ENCODE measurements at places on chromosomes 16 and 17.

GRCh38 chr17:60790205-60790604, 112.6 kb downstream of the BCAS3 start:
- DNase-seq = no peak

DNA sequence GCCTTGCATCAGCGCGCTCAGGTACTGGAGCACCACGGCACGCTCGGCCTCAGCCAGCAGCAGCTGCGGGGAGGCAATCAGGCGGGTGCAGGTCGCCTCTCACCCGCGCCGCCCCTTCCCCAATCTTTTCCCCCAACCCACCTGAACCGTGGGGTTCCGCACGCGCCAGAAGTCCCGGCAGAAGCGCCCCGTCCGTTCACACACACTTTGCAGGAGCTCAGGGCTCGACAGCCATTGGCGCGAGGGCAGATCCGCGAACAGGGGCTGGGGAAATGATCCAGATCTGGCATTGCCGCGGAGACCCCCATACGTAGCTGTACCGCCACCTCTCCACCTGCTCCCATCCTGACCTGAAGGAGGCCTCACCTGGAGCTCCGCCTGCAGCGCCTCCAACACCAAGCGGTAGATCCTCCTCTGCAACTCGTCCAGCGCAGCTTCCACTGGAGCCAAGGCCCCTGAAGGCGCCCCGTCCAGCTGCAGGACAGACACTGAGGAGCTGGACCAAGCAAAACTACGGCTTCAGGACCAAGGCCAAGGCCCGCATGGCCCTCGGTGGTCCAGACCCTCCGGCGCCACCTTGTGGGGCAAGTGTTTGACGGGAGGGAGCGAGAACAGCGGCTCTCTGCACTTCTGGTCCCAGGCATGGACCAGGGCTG, 1.4 kb upstream of the MATCAP1 start:
- peak; percentile 81 for DNase-seq

DNA sequence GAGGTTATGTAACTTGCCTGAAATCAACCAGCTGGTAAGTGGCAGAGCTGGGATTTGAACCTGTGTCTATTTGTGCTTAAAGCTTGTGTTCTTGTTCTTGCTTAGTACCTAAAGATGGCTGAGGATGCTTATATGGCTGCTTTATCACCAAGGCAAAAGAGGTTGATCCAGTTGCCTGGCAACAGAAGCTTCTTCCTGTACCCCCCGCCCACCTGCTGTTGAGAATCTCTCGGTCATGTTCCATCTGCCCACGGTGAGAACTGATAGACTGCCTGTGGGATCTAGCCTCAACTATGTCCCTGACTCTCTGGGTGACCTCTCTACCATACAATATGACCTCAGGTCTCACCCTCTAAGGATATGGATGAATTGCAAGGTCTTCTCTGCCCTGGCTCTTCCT, 60.7 kb downstream of the ABCC6 start:
- DNase-seq = no peak

GRCh38 chr17:304461-304860, 48.1 kb downstream of the RPH3AL start:
- DNase-seq = no peak

DNA sequence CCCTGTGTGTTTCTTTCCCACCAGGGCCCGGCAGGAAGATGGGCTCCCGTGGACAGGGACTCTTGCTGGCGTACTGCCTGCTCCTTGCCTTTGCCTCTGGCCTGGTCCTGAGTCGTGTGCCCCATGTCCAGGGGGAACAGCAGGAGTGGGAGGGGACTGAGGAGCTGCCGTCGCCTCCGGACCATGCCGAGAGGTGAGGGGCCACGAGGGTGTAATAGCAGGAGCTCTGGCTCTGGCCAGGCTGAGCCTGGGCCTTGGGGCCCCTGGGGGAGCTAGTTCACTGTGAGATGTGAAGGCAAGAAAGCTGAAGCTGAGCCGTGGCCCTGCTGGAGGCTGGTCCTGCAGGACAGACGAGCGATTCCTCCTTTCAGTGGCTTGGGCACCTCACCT, 20.0 kb downstream of the C1QTNF1 start:
- DNase-seq = no peak

DNA sequence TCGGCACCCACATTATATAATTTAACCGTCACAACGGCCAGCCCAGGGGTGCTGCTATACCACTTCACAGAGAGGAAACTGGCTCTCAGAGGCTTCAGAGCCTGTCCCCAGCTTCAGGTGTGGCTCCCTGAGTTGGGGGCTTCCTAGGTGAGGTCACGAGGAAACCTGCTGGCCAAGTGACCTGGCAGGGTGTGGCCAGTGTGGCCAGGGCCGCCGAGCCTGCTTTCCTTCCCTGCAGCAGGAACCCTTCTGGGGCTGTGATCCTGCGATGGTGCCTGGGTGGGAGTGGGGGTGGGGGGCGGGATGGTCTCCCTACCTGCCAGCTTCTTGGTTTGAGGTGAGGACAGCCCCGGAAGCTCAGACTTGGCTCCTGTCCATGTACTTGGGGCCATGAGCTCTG, 39.9 kb downstream of the ADCY7 start:
- no peak for DNase-seq

GRCh38 chr16:11418506-11418905, 73.2 kb downstream of the RMI2 start:
- no peak for DNase-seq

GRCh38 chr17:42342242-42343008, 45.8 kb downstream of the STAT3 start:
- no peak for DNase-seq

DNA sequence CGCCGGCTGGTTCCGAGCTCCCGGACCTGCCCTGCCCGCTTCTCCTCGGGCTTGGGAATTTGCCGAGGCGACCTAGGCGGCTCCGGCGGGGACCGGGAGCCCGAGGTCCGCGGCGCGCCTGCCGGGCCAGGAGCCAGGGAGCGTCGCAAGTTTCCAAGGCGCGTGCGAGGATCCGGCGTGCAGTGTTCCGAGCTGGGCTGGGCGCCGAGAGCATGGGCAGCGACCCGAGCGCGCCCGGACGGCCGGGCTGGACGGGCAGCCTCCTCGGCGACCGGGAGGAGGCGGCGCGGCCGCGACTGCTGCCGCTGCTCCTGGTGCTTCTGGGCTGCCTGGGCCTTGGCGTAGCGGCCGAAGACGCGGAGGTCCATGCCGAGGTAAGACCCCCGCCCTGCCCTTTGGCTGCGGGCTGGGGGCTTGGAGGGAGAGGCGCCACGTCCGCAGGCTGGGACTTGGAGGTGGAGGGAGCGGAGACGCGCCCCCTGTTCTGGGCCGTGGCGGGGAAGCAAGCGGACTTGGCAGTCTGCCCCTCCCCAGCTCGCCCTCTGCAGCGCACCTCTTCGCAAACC, 668 bp downstream of the MMP15 start:
- DNase-seq = no peak

DNA sequence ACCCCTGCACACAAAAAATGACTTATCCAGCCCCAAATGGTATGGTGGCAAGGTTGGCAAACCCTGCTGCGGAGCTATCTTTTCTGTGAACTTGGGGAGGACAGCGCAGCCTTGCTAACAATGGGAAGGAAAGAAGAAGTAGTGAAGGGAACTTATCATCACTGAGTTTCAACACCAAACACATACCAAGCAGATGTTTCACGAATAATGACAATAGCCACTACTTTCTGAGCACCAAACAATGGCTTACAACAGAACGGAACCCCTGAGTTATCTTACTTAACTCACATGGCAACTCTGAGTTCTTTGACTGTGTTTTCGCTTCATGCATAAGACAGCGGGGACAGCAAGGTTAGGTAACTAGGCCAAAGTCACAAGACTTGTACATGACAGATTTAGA, 148.9 kb downstream of the XYLT1 start:
- no peak for DNase-seq

DNA sequence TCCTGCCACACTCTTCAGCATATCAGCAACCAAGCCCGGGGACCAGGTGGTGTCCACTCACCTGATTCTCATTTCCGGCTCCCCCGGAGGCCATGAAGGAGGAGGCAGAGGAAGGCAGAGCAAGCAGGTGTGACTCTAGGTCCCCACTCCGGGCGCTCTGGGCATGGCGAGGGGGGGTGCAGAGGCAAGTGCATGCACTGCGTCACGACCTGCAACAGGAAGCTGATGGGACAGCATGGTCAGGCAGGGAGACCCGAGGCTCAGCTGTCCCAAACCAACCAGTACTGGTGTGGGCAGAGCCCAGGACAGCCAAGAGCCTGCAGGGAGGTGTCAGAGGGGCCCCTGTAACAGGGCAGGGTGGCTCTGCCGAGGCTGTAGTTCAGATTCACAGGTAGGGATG, 2.1 kb upstream of the ENGASE start:
- DNase-seq = no peak

GRCh38 chr17:40251576-40251975, 32.5 kb downstream of the WIPF2 start:
- no peak for DNase-seq
